ENCODE measurements at places on chromosomes 2 and 18.

DNA sequence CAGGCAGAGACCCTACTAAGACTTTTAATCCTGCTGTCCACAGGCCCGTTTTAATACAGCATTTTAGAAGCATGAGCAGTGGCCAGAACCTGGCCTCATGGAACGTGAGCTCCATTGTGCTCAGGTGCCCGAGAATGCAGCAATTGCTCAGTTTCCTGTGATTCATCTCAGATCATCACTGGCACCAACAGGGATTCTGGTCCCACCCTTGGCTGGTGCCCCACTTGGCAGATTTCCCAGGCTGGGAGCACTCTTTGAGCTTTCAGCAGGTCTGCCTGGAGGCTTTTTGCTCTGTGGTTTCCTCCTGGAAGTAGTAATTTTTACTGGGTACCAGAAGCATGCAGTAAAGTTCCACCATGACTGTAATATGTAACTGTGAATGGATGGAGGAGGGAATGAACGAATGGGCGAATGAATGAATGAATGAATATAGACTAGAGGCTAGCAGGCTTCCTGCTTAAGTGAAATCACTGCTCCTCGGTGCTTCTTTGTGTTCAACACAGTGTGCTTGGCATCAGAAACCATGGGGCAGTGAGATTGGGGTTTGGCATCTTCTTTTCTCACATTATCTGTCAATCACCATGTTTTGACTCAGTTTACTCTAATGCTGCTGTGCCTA is 312.9 kb downstream of the PRKCE start:
- DNase-seq, result no peak

DNA sequence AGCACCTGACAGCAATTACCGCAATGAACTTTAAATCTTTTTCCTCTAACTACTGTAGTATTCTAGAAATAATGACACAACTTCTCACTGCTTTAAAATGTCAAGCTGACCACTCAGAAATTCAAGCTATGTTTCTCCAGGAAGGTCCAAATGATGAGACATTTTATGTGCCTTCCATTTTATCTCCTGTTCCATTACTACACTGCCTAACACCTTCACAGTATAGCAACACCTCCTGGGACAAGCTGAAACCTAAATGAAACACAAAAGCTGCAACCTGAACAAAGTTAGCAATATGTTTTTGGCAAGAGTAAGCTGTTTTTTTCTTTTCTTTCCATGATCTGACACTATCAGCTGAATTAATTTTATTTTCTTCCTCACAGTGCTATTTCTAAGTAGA is 81.9 kb downstream of the IKZF2 start:
- DNase-seq, result no peak

- DNase-seq, result peak; percentile 28
These were observed 300.1 kb upstream of the TRIB2 start for GRCh38 chr2:12416600-12416999.

- DNase-seq, result no peak
These were observed 108.2 kb upstream of the KLHL14 start for GRCh38 chr18:32881009-32881408.

DNA sequence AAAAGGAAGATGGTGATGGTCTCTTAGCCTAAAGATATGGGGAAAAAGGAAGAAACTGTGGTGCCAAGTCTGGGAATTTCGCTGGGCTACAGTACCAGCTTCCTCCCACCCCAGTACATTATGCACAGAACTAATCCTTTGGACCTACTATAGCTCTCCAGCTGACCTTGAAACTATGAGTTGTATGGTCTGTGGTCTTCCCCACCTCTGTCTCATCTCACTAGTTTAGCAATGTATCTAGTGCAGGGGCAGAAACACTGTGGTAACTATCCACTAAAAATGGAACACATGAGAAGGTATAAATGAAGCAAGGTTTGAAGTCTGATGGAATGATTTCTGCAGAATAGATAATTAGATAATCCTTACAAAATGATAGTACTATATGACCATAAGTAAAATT is 190.4 kb upstream of the CCDC150 start:
- DNase-seq, result no peak

- no peak for DNase-seq
These were observed 70.0 kb upstream of the MAP4K4 start for GRCh38 chr2:101627285-101628029.

DNA sequence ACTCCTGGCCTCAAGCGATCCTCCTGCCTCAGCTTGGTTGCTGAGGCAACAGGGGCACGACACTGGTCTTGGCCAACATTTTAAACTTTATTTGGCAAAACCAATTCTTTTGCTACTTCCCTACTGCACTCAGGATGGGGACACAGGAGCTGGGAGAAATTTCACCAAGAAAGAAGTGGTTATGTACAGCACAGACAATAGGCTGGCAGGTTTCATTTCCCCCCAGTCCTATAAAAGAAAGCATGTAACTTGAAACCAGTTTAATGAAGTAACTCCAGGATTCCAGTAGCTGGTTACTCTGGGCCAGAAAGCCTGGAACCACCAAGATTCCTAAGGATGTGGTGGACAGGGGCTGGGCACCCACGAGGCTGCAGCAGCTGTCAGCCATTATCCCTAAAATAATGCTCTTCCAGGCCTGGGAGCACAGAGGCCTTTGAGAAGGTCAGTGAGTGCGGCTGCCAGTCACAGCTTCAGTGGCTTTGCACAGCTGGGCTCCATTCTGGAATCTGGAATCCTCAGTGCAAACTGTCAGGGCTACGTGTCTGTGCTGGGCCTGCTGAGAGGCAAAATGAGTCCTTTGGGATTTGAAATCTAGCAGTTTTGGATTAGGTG is 142.3 kb upstream of the ITGA6 start:
- no peak for DNase-seq

- no peak for DNase-seq
These were observed 1245.1 kb upstream of the LRRTM1 start for GRCh38 chr2:81549646-81550045.

DNA sequence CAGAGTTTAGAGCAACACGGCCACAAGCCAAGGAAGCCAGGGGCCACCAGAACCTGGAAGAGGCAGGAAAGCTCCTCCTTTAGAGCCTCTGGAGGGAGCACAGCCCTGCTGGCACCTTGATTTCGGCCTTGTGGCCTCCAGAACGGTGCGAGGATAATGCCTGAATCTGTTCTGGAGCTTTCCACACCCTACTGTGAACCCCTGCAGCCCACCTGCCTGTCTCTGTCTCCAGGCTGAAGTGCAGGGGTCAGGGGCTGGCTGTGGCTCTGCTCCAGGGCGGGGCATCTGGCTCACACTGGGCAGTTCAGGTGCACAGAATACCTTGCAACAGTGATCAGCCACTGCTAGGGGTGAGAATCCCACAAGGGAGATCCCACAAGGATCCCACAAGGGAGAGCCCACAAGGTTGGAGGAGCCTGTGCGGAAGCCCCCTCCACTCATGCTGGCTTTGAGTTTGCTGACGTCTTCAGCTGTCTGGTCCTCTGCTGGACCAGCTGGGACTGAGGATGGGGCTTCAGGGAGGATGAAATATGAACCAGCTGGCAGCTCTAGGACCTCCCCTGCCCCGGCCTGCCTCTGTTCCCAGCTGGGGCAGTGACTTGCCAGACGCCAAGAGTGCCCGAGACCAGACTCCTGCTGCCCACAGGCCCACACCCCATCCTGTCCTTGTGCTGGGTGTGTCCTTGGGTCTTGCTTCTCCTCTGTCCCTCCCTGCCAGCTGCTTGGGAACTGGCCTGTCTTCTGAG is 56.4 kb upstream of the OTOS start:
- no peak for DNase-seq

DNA sequence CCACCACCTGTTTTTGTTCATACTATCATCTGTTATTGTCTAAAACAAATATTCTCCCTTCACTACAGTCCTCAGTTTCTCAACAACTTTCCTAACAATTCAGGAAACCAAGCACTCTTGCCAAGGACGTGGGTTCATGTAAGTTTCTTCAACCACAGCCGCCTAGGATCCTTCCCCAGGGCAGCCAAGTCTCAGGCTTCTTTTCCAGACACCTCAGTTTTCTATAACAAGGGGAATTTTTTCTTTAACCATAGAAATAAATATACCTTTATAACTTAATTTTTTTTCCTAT is 39.4 kb upstream of the AGPS start:
- DNase-seq, result no peak

DNA sequence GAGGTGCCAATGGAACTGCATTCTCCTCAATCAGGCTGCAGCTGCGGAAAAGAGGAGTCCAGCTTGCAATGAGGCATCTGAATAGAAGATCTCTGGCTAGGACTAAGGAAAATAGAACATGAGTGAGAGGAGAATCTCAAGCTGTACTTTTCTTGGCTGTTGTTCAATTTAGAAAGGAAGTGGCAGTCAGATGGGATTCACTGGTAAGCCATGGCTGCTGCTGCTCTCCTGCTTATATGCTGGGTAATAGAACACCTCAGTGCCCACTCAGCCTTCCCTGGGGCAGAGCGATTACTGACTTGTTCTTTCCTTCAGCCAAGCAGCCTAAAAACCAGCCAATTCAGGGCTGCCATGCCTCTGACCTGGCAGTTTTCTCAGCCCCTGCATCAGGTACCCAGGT is 17.6 kb upstream of the CHST9 start:
- DNase-seq, result no peak

- no peak for DNase-seq
These were observed 469.6 kb downstream of the TGIF1 start for GRCh38 chr18:3919396-3920061.

GRCh38 chr2:106843910-106844250 is 42.1 kb downstream of the ST6GAL2 start:
- no peak for DNase-seq

DNA sequence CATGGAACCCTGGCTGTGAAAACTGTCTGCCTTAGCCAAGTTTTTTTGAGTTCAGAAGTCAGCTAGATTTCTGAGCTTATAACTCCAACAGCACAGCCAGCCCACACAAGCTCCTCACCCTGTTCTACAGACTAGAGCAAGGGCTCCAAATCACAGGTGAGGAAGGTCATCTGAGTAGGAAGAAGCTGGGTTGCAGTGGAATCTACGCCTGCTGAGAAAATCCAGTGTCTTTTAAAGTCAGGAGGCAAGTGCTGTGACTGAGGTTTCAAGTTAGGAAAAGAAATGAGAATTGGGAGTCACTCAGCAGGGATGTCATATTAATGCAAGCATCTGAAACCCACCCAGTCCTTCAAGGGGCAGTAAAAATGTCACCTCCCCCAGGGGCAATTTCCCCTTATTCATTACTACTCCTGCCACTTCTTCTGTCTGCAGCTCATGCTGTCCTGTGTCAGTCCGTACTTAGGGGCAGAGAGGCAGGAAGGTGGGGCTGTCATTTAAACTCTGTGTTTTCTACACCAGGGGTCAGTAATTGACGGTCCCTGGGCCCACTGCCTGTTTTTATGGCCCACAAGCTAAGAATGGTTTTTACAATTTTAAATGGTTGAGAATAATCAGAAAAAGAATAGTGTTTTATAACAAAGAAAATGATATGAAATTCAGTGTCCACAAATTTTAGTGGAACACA is 551.1 kb downstream of the BCL11A start:
- no peak for DNase-seq

DNA sequence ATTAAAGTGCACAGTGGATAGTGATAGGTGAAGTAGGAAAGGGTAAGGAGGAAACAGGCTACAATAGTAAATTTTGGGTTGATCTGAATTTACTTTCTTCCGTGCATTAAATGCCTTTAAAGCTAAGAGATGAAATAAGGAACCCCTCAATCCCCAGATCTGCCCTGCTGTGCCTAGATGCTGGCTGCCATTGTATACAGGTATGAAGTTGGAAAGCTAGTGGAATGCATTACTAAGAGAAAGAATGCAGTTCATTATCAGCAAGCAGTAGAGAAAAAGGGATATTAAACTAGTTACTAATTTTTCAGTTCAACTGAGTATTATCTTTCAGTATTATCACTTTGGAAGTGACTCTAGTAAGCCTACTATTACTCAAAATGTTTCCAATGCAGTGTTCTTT is 93.3 kb downstream of the WDPCP start:
- DNase-seq, result no peak

DNA sequence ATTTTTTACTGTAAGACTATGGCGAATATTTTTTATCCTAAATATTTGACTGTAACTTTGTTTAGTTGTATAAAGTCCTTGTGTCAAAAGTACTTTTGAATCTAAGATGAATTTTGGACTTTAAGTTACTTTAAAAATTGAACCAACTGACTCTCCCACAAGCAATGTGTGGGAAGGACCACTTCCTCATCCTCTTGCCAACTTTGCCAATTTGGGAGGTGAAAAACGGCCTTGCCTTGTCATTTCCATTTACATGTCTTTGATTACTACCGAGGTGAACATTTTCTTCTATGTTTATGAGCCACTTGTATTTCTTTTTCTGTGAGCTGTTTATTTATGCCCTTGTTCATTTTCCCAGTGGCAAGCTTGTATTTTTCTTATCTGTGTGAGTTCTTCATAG is 12.8 kb upstream of the MSGN1 start:
- DNase-seq, result no peak

DNA sequence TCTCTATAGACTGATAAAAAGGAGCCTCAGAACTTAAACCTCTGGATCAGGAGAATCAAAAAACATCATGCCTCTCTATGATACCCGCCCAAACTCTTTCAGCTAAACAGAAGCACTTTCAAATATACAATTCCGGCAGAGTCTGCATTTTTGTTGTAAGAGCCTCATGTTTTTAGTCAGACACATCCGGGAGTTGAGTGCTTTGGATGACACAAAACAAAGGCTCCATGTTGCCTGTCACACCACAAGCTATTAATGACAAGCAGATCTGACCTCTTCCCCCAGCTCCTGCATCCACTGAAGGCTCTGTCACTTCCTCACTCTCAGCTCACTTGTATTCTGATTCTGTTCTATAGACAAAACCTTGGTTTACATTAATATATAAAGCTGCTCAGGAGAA is 33.2 kb downstream of the SLC38A11 start:
- no peak for DNase-seq

- no peak for DNase-seq
These were observed 439.8 kb upstream of the LYPD1 start for GRCh38 chr2:133109772-133110171.

GRCh38 chr2:20649576-20649975 is 1.3 kb downstream of the HS1BP3 start:
- no peak for DNase-seq

DNA sequence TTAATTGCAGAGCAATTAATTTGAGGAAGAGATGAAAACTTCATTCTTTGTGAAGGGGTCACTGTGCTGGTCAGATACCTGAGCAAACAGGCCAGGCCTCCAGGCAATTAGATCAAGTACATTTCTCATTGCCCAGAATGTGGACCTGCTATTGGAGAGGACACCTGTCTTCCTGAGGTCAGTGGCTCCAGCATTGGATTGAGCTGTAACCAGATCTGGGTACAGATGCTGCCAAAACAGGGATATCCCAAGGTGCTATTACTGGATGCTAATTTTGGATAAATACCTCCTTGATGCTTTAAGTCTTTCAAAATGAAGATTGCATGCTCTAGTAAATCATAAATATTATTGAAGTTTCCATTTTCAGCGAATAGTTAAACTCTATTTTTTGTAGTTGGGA is 131.5 kb downstream of the FAM161A start:
- no peak for DNase-seq

Data from stimulated activated CD8-positive, alpha-beta memory T cell treated with anti-CD3 and anti-CD28 coated beads, Interleukin-12 subunit alpha, Interleukin-12 subunit beta, amount 100 ng/mL, for 4 hours (primary cell).